Right kidney (tissue), 9 donors: ENCODE measurements at places on chromosomes 4 and X.

DNA sequence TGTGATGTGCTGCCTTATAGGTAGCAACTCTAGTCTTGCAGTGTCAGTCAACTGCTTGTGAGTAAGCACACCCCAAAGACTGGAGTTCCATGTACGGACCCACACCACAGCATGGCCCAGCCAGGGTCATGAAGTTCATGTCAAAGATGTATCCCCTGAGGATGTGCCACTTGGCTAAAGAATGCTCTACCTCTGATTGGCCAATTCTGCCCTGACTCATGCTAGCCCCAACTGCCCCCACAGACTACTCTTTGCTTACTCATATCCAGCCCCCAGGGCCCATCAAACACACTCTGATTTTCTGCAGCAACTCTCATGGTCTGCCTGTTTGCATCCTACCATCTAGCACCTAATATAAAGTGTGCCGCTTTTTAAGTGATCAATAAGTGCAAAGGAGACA lies 62.5 kb downstream of the CHRDL1 start:
- no peak for DNase-seq

GRCh38 chr4:53981567-53981966 lies 82.8 kb downstream of the CHIC2 start:
- no peak for DNase-seq

DNA sequence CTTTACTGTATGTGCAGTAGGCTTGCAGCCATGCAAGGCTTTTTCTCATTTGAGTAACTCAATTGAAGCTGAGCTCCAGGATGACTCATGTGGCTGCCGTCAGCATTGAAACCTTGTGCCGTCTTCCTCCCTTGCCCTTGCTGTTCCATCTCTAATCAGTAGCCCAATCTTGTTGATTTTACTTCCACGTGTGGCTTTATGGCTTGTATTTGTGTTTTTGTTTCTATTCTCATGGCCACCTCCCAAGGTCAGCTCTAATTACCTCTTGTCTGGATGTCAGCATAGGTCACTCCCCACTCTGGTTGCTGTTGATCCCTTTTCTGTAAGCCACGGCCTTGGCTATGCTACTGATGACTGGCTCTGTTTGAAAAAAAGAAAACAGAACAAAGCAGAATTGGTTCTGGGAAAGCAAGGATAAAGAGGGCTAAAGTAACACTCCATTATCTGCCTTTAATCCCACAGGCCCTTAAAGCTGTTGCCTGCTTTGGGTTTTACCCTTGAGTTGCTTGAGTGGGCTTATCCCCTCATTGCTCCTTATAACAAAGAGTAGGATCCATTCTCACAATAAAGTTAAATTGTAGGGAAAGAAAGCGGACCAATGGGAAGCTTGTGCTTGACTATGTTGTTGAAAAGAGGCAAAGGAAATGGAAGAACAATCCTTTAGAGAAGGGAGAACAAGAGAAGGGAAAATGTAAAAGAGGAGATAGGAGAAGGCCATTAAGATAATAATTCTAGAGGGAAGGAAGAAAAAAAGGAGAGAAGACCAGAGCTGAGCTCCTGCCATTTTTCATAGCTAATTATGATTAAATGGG lies 173.9 kb upstream of the PGRMC2 start:
- DNase-seq, result no peak

- no peak for DNase-seq
These were observed 40.1 kb downstream of the LDB2 start for GRCh38 chr4:16858275-16858752.

- no peak for DNase-seq
These were observed 188.7 kb upstream of the VCX start for GRCh38 chrX:7654316-7654715.

GRCh38 chr4:153790962-153791551 lies 2.2 kb upstream of the SFRP2 start:
- DNase-seq, result peak; percentile 78

- DNase-seq, result no peak
These were observed 722.4 kb downstream of the RAB28 start for GRCh38 chr4:12761694-12762093.

DNA sequence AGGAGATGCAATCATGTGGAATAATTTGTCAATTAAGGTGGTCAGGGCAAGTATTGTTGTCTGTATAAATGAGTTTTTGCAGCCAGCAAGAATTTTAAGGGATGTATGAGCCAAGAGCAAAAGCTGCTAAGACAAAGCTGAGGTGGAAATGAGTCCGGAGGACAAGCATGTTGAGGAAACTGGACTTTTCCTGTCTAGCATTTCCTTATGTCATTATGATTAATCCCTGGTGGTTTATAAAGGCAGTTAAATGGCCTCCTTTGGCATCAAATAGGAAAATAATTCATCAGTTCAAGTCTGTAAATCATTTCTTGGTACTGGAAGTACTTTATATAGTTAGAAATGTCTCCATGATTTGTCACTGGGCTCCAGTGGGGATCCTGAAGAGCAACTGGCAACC lies 61.6 kb upstream of the TEX13A start:
- no peak for DNase-seq

GRCh38 chr4:38815885-38816782 lies 11.5 kb upstream of the TLR1 start:
- DNase-seq, result no peak

DNA sequence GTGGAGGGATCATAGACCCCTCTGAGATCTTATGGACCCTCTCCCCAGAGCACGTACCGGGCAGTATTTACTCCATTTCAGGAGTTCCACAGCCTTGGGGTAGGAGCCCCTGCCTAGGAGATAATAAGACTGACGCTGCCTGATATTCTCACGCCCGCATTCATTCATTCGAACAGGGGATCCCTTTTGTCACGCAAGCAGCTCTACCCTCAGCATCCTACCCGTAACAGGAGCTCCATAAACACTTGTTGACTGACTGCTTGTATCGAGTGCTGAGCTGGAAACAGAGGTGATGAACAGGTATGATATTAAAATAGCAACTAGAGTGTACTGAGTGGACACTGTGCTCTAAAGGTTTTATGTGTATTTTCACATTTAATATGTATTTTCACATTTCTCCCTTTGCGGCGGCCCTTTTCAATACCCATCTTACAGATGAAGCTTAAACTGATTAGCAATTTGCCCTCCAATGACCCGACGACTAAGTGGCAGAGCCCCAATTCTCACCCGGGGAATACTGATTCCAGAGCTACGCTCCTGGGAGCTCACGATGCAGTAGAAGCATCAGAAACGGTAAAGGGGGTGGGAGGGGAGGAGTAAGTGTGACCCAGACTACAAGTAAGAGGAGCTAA lies 888 bp downstream of the RAB28 start:
- no peak for DNase-seq

DNA sequence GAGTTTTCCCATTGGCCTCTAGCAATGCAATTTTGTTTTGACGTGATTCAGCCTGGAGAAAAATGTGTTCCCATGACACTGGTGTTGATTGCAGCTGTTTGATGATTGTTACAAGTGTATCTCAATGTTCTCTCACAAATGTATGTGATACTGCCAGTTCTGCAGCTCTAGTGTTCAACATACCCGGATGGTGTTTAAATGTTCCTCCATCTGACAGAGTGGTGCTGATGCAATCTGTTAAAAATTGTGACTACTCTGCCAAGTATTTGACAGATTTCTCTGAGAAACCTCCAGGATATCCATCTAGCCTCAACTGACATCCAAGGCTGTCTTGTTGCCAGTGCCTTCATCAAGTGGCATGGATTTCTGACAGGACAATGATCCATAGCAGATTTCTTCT lies 657.2 kb upstream of the DIAPH2 start:
- DNase-seq, result no peak

DNA sequence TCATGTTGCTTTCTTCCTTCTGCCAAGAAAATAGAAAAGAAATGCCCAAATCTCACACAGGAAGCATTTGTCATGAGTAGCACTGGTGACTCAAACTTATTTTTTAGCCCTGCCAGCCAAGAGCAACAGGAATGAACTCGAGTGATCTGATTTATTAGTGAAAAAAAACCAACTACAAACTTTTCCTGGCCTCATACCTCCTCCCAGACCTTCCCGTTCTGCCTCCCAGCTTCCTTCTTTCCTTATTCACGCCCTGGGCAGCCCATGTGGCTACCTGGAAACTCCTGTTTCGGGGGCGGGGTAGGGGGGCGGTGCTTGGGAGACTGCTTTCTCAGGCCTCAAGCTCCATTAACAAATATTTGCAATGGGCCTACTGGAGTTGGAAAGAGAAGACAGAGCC lies 178.5 kb downstream of the NHS start:
- DNase-seq, result no peak

GRCh38 chr4:185542626-185543315 lies 7.5 kb upstream of the PDLIM3 start:
- peak; percentile 49 for DNase-seq

- DNase-seq, result no peak
These were observed 60.6 kb downstream of the OPHN1 start for GRCh38 chrX:68372665-68373064.

DNA sequence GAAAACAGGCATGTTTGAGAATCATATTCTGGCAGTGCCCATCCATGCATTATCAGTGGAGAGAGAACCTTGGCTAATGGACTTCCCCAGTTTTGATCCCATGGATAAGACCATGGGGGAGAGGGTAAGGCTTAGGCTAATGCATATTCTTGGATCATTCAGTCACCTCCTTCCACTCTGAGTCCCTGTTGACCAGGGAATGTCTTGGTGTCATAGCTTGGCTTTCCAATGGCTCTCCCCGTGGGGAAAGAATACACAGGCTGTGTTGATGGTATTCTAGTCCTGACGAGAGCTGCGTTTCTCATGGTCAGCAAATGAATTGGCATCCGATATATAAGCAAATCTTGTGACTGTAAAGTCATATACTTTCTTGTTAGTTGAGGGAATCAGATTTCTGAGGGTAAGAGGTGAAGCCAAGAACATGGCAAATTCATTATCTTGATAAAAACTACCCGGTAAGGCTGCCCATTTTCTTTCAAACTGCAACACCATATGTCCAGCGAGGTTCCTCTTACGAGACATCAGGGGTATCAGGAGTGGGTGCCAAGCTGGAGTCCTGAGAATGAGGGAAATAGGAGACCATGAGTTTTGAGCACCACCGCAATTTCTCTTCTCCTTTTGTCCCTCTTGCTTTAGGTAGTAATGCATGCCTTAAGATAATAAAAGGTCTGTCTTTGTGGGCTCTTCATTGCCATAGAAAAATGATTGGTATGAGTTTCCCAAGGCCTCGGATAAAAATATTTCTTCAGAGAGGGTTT lies 18.0 kb downstream of the RHOH start:
- DNase-seq, result no peak

GRCh38 chr4:39450618-39451017 lies 8.1 kb downstream of the RPL9 start:
- DNase-seq, result no peak
